Mononuclear cell (primary cell): ENCODE measurements at places on chromosomes 2 and 18. TPM values are rescaled to one million over a fixed set of nuclear protein-coding genes. Genes with fewer than 3 reads are reported as not detected.

The MYO1B gene
- 0.73 TPM for total RNA-seq

The ADAM23 gene
- total RNA-seq = 0.94 TPM

The GCKR gene
- not detected for total RNA-seq

The ACTR1B gene
- total RNA-seq = 53.7 TPM

The ALK gene
- not detected for total RNA-seq

The DYNAP gene
- not detected for total RNA-seq

The MOGAT1 gene
- total RNA-seq = not detected

The ABCA12 gene
- not detected for total RNA-seq

The TLX2 gene
- 0.10 TPM for total RNA-seq

The TMX3 gene
- 61.9 TPM for total RNA-seq

The THSD7B gene
- total RNA-seq = not detected

The C2orf78 gene
- not detected for total RNA-seq

The SLC30A3 gene
- total RNA-seq = not detected

The ACYP2 gene
- total RNA-seq = 10.7 TPM

The RAB6C gene
- 0.10 TPM for total RNA-seq

The RFTN2 gene
- total RNA-seq = under 0.01 TPM

The C2orf81 gene
- 0.94 TPM for total RNA-seq

The ICOS gene
- total RNA-seq = 111 TPM

The KLHL30 gene
- not detected for total RNA-seq

The MCM6 gene
- total RNA-seq = 29.5 TPM

The SERPINB11 gene
- not detected for total RNA-seq

The ACVR1 gene
- total RNA-seq = 8.1 TPM

The PARD3B gene
- 0.94 TPM for total RNA-seq
